ENCODE measurements at places on chromosomes 7 and 10. TPM values are rescaled to one million over a fixed set of nuclear protein-coding genes. Genes with fewer than 3 reads are reported as not detected.
A peak's percentile ranks its signal among the peaks of the same experiment; 100 is the strongest.

Gene PDE6C
- not detected for total RNA-seq

Gene ITGB8
- not detected for total RNA-seq

Gene SKIDA1
- total RNA-seq = 0.10 TPM

Gene ELFN1
- total RNA-seq = not detected

Gene CDC14C
- total RNA-seq = not detected

DNA sequence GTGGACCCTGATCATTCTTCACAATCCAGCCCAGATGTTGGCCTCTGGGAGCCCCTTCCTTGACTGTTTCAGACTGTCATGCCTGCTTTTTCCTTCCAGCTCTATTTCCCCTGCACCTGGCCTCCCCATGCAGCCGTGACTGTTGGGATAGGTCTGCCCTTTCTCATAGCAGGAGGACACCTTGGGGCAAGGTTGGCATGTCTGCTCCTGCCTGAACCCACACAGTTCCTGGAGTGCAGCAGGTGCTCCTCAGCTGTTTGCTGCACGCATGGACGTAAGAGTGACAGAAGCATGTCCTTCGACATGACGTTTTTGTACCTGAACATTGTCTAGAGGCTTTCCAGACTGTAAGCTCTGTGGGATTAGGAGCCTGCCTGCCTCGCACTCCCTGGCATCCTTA, 24.0 kb downstream of the POR start:
- H3K4me1 ChIP-seq = peaks cover 3% of the 10 kb centered on the region
- H3K27ac ChIP-seq = no peak overlapping the region

GRCh38 chr7:87220734-87221215, 1.2 kb upstream of the TMEM243 start:
- H3K4me3 ChIP-seq = peak overlapping the region; percentile 98
- DNase-seq = no peak
- H3K27ac ChIP-seq = no peak overlapping the region

Data from activated naive CD4-positive, alpha-beta T cell treated with anti-CD3 and anti-CD28 coated beads for 36 hours (primary cell).